ENCODE measurements at places on chromosomes 2 and 18. TPM values are rescaled to one million over a fixed set of nuclear protein-coding genes. Genes with fewer than 3 reads are reported as not detected.

DNA sequence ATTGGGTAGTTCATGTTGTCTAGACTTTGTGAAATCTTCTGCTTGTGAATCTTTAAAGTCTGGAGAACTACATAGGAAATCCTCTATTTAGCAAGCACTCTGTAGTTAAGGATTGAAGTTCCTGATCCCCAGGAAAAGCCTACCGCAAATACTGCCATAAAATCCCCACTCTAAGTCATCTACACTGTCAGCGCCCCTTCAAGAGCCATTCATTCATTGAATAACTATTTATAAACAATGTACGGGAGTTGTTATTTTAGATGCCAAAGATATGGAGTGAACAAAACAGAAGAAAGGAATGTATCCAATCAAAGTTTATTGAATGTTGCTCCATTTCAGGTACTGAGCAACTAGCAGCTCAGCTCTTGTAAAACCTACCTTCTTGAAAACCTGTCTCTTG, 36.5 kb upstream of the SLC39A10 start:
- no peak for DNase-seq

DNA sequence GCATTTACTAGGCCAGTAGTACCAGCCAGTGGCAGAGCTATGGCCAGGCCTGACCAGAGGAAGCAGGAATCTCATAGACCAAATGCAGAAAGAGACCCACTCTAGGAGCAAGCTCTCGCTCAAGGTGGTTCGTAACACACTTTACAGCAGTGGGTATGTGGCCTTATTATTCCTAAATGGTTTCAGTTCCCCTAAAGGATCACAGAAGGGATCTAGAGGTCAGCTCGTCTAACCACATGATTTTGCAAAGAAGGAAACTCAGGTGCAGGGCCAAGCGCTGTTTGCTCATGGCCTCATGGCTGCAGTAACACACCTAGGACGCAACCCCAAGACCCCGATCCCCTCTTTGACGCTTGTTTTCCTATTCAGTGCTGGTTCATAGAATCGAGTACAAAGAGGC, 65.5 kb upstream of the ATG16L1 start:
- DNase-seq: no peak

DNA sequence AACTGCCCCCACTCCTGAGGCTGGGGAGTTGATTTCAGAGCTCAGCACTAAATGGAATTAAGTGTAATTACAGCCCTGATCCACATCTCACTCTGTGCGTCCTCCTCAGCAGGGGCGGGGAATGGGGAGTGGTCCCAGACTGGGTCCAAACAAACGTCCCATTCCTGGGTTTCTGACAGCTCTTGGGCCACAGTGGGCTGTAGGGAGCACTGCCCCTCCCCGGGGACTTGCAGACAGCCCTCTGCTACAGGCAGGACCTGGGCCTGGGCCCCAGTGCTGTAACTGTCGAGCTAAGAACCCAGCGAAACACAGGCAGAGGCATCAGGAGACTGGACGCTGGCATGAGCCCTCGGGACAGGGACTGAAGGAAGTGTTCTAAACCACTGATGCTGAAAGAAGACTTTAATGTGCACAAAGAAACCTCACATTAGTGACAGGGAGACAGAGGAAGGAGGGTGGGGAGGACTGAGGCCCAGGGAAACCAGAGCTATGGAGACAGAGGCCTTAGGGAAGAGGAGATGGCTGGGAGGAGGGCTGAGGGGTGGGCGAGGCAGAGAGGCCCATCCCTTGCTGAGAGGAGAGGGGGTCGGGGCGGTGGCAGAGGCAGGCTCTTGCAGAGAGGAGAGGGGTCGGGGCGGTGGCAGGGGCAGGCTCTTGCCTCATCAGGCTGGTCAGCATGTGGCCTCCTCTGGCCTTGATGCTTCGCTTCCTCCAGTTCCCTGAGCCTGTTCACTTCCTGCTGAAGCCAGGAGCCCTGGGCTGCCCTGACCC, 5.8 kb upstream of the SEMA4C start:
- no peak for DNase-seq

GRCh38 chr2:207151048-207151447, 14.7 kb downstream of the KLF7 start:
- no peak for DNase-seq

GRCh38 chr2:235776531-235776930, 282.7 kb downstream of the AGAP1 start:
- no peak for DNase-seq

GRCh38 chr18:67726882-67727281, 210.4 kb upstream of the DSEL start:
- DNase-seq: no peak

DNA sequence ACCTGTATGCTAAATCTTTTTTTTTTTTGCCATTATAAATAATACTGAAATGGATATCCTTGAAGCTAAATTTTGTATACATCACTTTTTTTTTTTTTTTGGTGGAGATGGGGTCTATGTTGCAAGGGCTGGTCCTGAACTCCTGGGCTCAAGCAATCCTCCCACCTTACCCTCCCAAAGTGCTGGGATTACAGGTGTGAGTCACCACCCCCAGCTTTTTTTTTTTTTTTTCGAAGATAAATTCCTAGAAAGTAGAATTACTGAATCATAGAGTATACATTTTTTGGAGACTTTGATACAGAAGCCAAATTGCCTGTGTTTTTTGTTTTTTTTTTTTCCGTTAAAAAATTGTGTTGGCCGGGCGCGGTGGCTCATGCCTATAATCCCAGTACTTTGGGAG, 51.0 kb upstream of the MCFD2 start:
- DNase-seq: no peak

DNA sequence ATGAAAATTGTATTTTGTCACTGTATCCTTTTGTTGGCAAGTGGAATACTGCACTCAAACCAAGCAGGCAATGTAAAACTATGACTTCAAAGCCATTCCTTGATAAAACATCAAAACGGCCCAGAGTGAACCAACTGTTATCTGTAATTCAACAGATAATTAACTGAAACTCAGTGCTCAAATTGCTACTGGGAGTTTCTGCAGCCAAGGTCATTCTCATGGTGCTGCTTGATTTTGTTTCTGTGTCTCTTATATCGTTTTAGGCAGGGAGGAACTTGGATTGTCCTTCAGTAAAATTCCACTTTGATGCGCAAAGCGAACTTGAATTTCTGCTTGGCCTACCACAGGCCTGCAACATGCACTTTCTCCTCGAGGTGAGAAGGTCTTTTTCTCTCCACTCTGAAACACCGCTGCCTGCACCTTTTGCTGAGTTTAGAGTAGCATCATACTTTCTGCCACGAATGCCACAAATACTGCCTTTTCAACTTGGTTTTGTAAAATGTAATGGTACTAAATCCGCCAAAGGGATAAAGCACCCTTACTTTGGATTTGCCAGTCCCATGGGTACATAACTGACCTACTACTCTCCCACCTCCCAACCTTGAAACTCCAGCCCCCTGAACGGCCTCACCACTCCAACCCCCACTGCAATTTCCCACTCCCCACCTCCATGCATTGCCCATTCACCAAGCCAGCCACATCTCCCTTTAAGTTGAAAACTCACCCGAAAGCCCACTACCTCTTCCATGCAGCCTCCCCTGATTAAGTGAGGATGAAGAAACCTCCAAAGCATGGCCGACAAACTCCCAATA, 204.7 kb downstream of the TGIF1 start:
- no peak for DNase-seq

DNA sequence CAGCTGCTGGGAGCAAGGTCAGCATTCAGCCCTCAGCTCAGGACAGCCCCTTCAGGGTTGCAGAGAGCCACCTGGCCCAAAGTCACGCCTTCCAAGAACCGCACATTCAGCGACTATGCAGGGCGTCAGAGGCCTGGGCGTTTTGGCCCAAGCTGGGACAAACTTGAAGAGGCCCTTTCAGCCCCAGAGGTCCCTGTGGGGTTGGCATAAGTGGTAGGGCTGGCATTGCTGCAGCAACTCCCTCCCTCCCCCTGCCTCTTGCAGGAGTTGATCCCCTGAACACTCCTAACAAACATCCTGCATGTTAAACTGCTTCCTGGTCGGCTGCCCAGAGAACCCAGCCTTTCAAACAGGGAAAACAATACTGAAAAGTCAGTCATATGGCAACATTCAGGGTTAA, 192.9 kb upstream of the SMAD2 start:
- DNase-seq: no peak

- DNase-seq: no peak
Observed at GRCh38 chr2:215994911-215995310, 18.4 kb downstream of the MREG start.

- DNase-seq: no peak
Observed at GRCh38 chr2:218804817-218805216, 22.9 kb downstream of the CYP27A1 start.

DNA sequence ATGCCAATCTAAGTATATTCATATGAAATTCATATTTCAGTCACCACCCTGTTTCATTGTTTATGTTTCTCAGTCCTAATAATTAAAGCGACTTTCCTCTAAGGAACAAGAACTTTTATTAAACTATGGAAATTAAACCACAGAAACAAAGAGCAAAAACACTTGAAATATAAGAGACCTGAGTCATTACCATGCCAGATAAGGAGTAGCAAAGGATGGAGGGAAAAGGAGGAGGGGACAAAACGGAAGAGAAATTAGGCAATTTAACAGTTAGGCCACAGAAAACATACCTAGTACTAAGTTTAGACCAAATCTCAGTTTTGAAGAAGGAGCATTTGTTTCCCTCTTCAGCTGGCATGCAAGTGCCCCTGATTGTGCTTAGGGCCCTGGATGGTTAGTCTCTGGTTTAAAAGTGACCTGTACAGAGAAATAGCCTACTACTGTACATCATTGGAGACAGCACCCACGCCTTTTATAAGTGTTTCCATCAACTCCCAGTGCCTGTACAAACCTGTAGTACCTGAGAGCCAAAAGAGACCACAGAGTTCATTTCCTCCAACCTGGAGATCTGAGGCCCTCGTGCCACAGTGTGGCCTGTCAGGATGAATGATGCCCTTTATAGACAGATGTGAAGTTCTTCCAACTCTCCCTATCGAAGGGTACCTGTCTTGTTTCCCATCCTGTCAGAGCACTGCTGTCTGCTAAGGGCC, 74.5 kb downstream of the SPATS2L start:
- no peak for DNase-seq

DNA sequence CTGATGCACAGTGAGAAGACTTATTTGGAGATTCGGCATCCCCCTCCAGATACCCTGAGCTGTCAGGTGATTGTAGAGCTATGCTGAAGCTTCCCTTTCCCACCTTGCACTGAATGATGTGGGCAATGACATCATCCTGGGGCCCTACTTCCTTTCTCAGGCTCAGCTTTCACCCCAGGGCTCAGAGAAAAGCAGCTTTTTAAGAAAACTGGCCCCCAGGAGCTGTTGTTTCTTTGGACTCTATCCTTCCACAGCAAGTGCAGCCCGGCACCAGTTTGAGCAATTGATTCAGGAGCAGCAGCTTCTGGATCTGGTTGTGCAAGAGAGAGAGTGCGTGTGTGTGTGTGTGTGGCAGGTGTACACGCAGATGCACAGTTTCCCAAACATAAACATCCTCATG, 251.3 kb downstream of the ANAPC1 start:
- DNase-seq: peak; percentile 84

DNA sequence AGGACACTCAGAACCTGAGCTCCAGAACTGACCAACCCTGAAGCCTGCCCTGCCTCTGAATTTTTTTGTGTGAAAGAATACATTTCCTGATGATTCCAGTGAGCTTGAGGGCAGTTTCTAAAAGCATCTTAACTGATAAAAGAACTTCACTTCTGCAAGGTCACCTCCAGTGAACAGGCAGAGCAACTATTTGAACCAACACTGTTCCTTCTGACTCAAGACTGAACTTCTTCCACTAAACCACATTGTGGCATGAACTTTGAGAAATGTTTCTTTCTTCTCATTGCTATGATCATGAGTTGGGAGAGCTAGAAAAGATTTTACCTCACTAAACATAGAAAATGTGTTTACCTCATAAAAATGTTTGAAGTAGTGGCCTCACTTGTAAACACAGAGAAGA, 83.8 kb upstream of the SERTAD2 start:
- DNase-seq: peak; percentile 73

DNA sequence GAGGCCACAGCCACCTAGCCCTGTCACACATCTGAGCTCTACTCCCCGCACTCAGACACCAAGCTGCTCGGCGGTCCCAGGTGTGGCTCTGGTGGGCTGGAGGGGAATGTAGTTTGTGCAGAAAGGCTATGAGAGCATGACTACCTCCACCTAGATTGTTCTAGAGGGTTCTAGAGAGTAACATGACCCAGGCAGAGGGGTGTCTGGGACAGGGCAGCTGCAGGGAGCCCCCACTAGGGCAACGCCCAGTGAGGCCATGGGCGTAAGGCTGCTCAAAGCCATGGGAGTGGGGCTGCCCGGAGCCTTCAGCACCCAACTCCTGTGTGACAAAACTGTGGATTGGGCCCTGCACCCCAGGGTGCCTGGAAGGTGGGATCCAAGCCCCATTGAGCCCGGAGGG, 511.4 kb upstream of the MYT1L start:
- DNase-seq: no peak

DNA sequence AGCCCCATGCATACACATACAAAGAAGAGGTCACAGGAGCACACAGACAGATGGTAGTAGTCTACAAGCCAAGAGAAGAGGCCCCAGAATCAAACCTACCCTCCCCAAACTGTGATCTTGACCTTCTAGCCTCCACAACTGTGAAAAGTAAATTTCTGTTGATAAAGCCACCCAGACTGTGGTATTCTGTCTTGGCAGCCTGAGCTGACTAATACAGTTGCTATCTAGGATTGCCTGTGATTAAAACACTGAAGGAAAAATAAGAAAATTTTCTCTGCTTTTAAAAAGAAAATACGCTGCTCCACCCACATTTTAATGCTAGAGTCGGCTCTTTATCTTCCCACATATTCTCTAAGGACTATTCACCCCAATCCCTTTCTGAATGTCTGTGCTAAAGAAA, 143.7 kb upstream of the TMEM200C start:
- no peak for DNase-seq

- DNase-seq: no peak
Observed at GRCh38 chr2:133425612-133426011, 142.7 kb downstream of the NCKAP5 start.

Gene UGT1A10
- total RNA-seq: not detected

Data from activated CD4-positive, alpha-beta T cell treated with anti-CD3 and anti-CD28 coated beads, Interleukin-2, amount 10 ng/mL, durations not matched to agents 24 days and 14 days (primary cell).